ENCODE measurements at places on chromosomes 4 and X.

DNA sequence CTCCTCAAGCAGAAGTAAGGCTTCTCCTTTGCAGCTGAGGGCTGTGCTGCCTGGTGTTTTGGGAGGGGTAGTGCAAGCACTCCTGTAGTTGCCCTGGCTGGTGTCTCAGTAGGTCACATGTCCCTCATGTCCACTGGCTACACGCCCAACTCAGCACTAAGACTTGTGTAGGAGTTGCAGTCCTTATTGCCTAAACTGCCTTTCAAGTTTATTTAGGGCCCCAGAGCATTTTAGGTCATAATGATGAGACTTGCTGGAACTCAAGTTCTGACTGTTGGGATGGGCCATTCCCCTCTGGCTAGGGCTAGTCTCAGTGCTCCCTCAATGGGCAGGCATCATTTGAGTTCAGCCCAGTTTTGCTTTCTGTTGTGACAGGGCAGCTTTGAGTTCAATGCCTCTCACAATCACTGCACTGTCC is 44.1 kb downstream of the PPM1K start:
- DNase-seq: no peak

GRCh38 chr4:156824451-156825060 is 147.0 kb downstream of the PDGFC start:
- DNase-seq: no peak

DNA sequence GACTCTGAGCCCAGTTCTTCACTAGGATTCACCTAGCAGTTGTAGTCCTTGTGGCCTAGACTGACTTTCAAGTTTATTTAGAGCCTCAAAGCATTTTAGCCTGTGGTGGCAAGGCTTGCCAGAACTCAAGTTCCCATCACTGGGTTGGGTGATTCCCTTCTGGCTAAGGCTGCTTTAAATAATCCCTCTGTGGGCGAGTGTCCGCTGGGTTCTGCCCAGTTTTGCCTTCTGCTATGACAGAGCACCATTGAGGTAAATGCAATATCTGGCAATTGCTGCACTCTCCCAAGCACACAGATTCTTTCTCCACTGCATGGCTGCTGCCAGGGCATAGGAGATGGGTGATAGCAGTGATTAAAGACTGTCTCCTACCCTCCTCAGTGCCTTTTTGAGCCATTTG is 90.8 kb upstream of the RLIM start:
- DNase-seq: no peak

- no peak for DNase-seq
Measured at GRCh38 chr4:6916587-6917460, 7.2 kb downstream of the TBC1D14 start.

- no peak for DNase-seq
Measured at GRCh38 chrX:150643958-150644357, 49.2 kb upstream of the MTMR1 start.

GRCh38 chrX:9285342-9285771 is 179.5 kb upstream of the TBL1X start:
- no peak for DNase-seq

- DNase-seq: no peak
Measured at GRCh38 chrX:116726806-116727205, 264.0 kb upstream of the CT83 start.

- DNase-seq: peak; percentile 87
Measured at GRCh38 chr4:16001484-16001858, 38.5 kb upstream of the FGFBP2 start.

- DNase-seq: peak; percentile 7
Measured at GRCh38 chrX:111244235-111244750, 26.0 kb downstream of the CAPN6 start.

GRCh38 chr4:168269896-168270295 is 48.7 kb downstream of the DDX60 start:
- no peak for DNase-seq

GRCh38 chrX:129249563-129249962 is 273.7 kb downstream of the SMARCA1 start:
- DNase-seq: no peak

GRCh38 chr4:41204400-41204978 is 9.9 kb downstream of the APBB2 start:
- DNase-seq: peak; percentile 70

DNA sequence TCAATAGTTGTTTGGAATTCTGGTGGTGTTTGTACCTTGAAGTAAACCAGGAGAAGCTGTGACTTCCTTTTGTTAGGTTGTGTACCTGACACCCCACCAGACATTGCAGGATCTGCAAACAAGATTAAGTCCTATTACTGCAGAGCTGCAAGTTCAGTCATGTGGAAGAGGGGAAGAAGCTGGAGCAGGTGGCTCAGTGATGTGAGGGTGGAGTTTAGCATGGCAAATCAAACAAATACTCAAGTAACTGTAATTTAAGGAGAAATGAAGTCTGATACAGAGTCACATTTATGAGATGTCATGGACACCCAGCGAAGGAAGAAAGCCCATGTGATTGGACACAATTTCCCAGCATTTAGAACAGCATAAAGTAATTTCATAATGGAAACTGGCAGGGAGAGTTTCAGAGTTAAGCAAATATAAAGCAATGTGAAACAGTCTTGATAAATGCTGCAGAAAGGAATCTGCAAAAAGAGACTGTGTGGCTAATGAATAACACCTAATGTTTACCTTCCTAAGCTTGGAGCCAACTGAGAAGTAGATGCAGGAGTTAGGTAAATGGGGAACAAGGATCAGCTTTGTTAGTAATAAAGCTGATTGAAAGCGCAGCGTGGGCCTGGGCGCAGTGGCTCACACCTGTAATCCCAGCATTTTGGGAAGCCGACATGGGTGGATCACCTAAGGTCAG is 249.1 kb downstream of the GBA3 start:
- DNase-seq: no peak

- no peak for DNase-seq
Measured at GRCh38 chrX:143601809-143602208, 34.1 kb downstream of the SLITRK4 start.

DNA sequence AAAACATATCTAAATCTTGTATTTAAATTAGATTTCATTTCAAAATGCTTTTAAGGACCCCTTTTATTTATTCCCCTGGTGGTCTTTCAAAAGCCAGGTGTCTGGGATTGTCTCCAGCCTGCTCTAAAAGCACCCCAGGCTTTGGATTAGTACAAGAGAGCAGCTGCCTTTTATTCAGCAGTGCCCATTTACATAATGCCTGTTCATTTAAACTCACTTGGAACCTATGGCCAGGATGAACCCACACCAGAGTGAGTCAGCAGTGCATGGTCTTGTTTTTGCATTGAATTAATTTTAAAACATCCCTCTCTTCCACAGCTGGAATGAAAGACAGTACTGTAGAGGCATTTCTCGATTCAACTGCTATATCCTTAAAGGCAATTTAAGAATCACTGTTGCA is 64.1 kb upstream of the TENM3 start:
- DNase-seq: no peak

- peak; percentile 75 for DNase-seq
Measured at GRCh38 chrX:150767475-150768131, 74.4 kb downstream of the MTMR1 start.

Measured in AG20443 (cell line).